Left ventricle myocardium superior (tissue), 1 donor: ENCODE measurements at places on chromosomes 1 and 21.
A peak's percentile ranks its signal among the peaks of the same experiment; 100 is the strongest.

DNA sequence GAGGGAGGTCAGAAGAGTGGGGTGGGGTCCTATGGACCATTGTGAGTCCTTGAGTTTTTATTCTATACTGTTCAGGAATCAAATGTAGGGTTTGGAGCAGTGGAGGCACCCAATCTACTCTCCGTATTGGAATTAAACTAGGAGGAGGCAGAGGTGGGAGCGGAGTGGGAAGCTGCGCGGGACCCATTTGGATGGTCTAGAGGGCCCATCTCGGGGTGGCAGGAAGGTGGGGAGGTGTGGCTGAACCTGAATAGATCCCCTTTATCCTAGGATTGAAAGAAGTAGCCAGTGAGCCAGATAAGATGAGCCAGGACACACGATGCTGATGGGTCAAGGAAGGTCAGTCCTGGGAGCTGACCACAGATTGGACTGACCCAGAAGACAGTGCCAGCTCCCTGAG lies 325.8 kb downstream of the AJAP1 start:
- DNase-seq, result no peak

DNA sequence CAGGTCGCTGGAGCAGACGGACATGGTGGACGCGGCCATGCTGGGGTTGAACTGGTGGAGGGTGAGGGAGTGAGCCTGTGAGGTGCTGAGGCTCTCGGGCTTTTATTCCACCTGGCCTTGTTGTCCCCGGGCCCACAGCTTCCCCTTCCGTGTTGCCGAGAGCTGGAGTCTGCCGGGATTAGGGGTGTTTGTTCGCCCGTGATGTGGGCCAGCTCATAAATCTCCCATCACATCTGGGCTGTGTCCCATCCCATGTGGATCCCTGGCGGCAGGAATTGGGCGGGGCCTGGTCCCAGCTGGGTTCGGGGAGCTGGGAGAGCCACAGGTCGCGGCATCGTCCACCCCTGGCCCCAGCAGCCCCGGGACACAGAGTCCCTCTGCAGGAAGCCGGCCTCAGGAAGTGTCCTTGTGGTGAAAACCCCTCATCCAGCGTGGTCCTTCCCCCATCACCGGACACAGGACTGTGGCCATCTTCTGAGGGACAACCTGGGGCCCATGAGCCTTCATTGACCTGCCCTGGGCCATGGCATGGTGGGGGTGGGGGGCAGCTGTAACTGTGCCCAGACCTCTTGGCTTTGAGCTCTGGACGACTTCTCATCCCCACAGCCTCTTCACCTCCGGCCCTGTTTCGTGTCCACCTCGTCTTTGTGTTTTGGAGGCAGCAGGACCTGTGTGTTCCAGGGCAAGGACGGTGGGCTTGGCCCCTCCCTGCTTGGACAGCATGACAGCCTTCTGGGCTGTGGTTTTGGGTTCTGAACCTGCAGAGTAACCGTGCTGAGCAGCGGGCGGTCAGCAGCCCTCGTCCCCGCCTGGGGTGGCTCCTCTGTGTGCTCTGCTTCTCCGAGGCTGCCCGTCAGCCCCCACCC lies at the start of gene KRTAP10-6:
Gene KRTAP10-6 (minus strand): TSS at position 60 of the 866 bp plus-strand sequence. CDS start 21 bp downstream, at position 39.
- DNase-seq, result no peak

- DNase-seq, result no peak
These were observed 612.9 kb upstream of the USP24 start for GRCh38 chr1:55828044-55828443.

GRCh38 chr1:243731974-243732625 lies 117.9 kb downstream of the AKT3 start:
- DNase-seq, result no peak

- no peak for DNase-seq
These were observed 590.6 kb downstream of the NUF2 start for GRCh38 chr1:163912170-163912884.

GRCh38 chr1:212062832-212063438 lies 27.4 kb downstream of the DTL start:
- DNase-seq, result no peak

DNA sequence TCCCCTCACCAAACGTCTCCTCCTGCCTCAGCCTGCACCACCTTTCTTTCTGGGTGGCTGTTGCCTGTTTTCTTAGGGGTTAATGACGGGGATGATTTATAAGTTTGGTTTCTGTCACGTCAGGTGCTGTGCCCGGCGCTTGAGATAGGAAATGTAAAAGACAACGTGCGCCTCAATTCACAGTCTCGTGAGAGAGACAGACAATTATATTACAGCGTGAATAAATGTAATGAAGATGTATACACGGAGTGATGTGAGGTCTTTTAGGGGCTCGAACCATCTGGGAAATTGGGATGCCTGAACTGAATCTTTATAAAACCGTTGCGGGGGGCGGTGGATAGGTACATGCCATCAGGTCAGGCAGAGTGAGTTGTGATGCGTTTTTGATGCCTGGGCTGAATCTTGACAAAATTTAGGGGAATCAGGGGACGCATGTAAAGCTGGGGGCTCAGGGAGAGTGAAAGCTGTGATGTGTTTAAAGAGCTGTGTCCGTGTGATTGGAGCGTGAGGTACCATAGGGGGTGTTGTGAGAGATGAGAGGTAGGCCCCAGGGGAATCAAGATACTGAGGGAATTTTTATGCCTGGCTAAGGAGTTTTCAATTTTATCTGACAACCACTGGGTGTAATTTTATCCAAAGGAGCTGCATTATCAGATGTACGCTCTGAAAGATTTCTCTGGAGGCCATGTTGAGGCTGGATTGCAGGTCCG lies 831 bp downstream of the TIPRL start:
- DNase-seq, result no peak

DNA sequence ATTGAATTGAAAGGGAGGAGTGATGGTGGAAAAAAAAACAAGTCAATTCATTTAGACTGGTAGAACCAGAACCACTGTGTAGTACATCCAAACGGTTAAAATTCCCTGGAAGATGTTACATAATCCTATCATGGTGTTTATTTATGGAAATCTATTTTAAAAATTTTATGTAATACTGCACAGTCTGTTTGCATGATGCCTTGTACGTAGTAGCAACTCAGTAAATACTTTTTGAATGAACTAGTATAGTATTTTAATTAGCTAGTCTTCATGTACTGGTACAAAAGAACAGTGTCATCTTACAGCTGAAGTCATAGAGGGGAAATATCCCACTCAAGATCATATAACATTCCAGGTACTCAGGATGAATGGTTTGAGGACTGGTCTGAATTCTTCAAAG lies 27.0 kb upstream of the IER5 start:
- DNase-seq, result no peak

DNA sequence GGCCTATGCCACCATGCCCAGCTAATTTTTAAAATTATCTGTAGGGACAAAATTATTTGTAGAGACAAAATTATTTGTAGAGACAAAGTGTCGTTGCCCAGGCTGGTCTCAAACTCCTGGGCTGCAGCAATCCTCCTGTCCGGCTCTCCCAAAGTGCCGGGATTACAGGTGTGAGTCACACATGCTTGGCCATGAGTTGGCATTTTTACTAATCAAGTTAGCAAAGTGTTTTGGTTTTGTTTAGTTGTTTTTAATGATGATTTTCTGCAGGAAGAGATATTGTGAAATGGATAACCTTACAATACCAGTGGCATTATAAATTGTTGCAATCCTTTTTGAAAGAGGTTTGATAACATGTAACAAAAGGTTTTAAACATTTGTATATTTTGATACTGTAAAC lies 65.3 kb upstream of the MAGI3 start:
- no peak for DNase-seq

DNA sequence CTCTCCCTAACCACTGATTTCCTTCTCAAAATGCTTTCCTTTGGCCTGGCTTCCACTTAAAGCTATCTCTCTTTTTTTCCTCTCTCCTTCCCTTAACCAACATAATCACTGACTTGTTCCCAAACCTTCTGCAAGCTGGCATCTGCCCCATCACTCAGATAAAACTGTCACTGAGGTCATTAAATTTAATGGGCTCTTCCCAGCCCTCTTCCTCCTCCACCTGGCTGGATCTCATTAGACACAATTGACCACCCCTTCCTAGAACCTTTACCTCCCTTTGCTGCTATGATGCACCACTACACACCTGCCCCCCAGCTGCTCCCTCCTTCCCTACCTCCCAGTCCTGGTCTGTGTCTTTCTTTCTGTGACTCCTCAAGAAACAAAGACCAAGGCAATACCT lies 44.0 kb upstream of the GJB5 start:
- DNase-seq, result no peak

- no peak for DNase-seq
These were observed 18.8 kb downstream of the TNFRSF25 start for GRCh38 chr1:6447016-6447817.

DNA sequence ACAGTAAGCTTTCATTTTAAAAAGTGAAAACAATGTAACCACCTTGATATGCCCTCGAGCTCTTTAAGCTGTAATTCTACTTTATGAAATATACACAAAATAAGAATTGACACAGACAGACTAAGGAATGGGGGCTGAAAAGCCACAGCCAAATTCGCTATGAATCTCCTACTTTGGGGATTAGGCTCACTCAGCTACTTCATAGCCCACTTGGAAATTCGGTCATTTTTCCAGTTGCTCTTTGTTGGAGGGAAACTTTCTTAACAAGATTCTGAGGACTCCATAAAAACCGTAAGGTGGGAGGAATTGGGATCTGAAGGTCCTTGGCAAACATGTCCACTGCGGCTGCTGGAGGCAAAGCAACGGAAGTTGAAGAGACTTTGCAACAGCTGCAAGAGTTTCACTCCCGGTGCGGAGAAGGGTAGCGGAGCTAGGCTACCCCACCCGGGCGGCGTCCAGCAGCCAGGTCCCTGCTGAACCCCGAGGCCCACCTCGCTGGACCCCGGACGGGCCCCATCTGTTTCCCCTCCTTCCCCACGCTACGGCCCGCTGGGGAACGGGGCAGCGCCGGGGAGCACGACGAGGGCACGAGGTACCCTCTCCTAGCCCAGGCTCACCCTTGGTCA lies 634 bp downstream of the MYCBP start:
- peak; percentile 34 for DNase-seq

DNA sequence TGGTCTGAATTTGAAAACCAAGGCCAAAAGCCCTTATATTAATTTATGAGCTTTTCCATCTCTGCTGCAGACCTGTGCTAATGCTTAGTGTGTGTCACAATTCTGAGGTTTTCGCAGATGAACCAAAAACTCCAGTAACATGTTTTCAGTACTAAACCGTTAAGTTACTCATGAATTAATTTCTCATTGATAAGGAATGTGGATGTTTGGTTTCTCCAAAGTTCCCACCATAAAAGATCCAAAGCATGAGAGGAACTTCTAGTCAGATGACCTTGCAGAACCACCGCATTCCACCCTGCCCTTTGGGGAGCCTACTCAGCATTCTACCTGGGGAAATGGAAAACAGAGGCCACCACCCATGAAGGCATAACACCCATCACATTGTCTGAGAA lies 7.5 kb upstream of the LEPR start:
- DNase-seq, result no peak

GRCh38 chr1:168091063-168091462 lies 45.7 kb downstream of the GPR161 start:
- DNase-seq, result no peak

DNA sequence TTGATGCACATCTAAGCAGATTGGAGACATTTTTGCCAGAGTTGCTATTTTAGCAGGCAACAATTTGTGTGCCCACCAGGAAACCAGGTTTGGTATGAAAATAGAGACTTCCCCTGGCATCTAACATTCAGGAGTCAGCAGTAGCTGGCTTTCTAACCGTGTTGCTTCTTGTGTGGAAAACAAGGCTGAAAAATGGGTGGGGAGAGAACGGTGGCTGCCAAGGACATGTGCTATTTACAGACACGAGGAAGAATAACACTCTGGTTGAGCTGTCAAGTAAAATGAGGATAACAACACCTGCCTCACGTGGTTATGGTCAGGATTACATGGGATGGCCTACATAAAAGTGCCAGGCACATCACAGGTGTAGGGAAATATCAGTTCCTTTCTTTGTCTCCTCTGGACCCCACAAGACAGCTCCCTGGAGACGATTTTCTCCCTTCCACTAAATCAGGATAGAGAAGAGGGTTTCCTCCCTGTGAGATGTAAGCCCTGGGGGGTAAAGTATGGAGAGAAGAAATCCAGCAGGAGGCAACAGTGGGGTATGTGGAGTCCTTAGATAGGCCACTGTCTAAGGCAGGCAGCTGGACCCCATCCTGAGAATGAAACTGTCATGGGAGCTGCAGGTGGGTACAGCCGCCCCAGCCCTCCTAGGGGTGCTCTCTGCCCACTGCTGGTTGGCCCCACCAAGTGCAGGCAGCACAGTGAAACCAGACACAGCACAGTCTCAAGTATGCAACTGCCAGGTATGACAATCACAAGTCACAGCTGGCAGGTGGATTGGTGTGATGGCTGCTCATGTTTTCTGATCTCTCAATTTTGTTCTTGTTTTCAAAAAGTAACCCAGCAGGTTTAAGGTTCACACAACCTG lies 80.3 kb downstream of the TENT5C start:
- DNase-seq, result no peak

GRCh38 chr1:170210142-170210541 lies 64.4 kb downstream of the NTMT2 start:
- DNase-seq, result no peak

- DNase-seq, result no peak
These were observed 11.5 kb downstream of the TRIM33 start for GRCh38 chr1:114499478-114499877.

GRCh38 chr1:63590166-63590560 lies 3.0 kb upstream of the PGM1 start:
- DNase-seq, result no peak
